Nucleus accumbens (tissue), 56 donors: ENCODE measurements at places on chromosomes 6 and 20.

DNA sequence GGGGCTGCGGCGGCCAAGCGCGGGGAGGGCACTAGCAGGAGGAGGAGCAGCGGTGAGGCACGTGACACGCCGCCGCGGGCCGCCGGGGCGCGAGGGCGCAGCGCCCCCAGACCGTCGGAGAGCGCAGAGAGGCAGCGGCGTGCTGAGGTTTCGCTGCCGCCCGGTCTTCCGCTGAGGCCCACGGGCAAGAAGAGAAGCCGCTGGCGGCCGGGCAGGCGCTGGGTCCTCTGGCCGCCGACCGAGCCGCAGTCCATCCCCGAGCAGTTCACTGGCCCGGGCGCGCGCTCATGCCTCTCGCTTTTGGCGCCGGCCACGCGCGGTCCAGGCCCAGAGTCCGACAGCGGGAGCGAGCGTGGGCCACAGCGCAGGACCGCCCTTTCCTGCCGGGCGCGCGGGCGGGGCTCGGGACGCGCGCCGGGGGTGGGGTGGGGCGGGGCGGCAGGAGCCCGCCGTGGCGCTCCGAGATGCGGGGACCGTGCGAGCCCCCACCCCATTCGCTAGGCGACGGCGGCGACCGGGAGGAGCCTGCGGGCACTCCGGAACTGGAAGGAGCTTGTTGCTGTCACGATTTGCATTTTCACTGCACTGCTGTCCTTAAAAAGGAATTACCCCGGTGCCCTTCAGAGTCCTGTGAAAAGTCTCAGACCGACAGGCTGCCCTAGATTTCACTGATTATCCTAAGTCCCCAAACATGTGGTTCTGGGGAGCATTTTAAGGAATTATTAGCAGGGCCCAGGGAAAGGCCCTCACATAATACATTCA lies at the start of gene MCUR1:
Gene MCUR1 (minus strand): TSS at position 382 of the 762 bp plus-strand sequence. CDS start 128 bp downstream, at position 254.
- peak; percentile 67 for DNase-seq

DNA sequence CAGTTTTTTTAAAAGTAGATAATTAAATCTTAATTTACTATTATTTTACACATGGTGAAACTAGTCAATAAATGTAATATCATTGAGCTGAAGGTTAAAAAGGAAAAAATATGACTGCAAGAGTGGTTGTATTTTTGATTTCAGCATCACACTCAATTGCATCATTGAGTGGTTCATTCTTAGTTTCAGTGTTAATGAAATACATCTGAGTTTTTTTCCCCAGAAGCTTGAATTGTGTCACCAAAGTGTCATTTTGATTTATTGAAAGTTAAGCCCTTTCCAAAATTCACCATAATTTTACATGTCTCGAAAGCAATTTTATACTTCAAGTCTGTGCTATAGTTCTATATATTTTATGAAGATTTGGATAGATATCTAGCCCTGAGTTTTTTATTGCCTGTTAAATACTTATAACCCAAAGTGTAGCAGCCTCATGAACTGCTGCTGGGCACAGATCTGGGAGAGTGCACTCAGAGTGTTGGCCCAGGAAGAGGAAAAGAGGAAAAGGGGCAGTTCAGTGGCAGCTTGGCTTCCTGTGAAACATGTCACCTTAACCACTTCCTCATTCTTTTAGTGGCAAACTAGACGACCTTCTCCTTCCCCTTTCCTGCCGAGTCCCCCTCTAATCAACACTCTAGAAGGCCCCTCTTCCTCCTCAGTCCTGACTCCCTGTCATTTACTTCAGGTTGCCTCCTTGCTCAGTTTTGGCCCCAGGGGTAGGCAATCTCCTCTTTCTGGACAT lies 140.7 kb downstream of the ESR1 start:
- DNase-seq = no peak

GRCh38 chr20:63415647-63416391 lies 54.7 kb upstream of the CHRNA4 start:
- no peak for DNase-seq

DNA sequence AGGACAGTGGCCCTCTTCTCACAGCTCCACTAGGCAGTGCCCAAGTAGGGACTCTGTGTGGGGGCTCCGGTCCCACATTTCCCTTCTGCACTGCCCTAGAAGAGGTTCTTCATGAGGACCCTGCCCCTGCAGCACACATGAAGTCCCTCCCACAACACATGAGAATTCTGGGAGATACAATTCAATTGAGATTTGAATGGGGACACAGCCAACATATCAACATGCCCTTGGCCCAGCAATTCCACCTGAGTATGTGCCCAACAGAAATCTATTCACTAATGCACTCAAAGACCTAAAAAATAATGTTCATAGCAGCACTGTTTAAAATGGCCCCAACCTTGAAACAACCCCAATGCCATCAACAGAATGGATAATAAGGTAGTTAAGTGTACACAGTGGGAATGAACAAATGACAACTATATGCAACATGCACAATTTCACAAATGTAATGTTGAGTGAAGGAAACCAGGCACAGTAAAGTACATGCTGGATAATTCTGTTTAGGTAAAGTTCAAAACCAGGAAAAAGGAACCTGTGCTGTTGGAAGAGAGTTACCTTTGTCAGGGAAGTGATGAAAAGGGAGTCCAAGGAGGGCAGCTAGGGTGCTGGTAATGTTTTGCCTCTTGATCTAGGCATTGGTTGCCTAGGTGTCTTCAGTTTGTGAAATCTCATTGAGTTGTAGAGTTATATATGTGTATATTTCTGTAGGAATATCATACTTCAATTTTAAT lies 16.1 kb downstream of the ISM1 start:
- DNase-seq = no peak

GRCh38 chr20:22371843-22372242 lies 212.5 kb downstream of the FOXA2 start:
- no peak for DNase-seq

- DNase-seq = no peak
Measured at GRCh38 chr6:25318589-25318988, 39.4 kb downstream of the CARMIL1 start.

DNA sequence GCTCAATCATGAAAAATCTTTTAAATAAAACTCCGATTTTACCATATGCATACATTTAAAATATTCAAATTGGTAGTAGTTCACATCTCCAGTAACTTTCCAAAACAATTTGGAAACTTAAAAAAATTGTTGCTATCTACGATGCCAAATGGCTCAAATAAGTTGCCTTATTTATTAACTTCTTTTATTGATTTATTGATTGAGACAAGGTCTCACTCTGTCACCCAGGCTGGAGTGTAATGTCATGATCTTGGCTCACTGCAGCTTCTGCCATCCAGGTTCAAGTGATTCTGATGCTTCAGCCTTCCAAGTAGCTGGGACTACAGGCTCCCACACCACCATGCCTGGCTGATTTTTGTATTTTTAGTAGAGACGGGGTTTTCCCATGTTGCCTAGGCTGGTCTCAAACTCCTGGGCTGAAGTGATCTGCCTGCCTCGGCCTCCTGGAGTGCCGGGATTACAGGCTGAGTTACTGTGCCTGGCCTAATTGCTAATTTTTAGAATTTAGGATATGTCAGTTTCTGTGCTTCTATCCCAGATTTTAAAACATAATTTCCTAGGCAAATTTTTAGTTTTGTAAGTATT lies 12.9 kb downstream of the NKX2-4 start:
- DNase-seq = no peak

DNA sequence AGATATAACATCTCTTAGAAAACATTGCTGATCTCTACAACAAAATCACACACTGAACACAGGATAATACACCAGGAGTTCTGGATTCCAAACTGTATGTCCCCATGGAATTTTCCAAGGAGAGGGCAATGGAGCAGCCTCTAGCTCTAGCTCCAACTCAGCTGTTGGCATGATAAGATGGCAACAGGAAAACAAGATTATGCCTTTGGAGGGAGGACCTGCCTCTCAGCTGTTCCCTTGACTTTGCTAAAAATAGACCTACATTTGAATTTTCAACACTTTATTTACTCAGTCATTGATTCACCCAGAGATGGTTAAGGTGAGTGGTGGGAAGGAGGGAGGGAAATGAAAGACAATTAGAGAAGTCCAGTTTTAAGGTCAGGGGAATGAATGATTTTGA lies 246.7 kb downstream of the ALDH8A1 start:
- DNase-seq = no peak

DNA sequence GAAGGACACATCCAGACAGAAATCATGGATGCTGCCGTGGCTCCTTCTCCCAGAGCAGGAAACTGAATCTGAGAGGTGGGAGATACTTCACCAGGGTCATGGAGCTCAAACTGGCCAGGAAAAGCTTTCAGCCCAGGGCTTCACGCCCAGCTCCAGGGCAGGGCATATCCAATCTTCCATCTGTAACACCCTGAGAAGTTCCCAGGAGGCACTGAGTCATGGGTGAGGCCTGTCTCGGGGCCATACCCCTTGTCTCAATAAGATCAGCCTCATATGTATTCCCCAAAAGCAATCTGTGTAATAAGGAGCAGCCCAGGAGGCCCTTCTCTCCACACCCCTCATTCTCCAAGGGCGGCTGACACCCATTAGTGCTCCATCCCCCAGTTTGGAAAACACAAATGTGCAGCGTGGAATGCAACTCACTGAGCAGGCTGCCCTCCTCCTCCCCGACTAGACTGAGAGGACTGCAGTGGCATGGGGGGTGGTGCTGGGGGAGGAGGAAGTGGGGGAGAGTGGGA lies 439.3 kb upstream of the SULF2 start:
- DNase-seq = no peak

DNA sequence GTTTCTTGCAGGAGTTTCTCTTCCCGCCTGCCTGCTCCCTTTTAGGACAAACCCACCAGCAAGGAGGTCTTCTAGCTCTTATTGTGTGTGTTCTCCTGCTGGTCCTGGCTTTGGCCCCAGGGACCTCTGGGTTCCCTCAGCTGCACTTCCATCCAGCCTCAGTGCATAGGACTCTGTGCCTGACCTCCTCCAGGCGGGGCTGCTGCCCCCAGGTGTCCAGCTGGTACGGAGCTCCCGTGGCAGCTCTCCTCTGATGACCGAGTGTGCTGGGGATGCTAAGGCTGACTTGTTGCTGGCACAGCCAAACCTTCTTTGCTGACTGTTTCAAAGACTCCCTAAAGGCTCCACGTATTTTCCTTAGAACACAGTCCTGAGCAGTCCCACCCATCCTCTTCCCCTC lies 167.6 kb upstream of the PROKR2 start:
- DNase-seq = no peak

DNA sequence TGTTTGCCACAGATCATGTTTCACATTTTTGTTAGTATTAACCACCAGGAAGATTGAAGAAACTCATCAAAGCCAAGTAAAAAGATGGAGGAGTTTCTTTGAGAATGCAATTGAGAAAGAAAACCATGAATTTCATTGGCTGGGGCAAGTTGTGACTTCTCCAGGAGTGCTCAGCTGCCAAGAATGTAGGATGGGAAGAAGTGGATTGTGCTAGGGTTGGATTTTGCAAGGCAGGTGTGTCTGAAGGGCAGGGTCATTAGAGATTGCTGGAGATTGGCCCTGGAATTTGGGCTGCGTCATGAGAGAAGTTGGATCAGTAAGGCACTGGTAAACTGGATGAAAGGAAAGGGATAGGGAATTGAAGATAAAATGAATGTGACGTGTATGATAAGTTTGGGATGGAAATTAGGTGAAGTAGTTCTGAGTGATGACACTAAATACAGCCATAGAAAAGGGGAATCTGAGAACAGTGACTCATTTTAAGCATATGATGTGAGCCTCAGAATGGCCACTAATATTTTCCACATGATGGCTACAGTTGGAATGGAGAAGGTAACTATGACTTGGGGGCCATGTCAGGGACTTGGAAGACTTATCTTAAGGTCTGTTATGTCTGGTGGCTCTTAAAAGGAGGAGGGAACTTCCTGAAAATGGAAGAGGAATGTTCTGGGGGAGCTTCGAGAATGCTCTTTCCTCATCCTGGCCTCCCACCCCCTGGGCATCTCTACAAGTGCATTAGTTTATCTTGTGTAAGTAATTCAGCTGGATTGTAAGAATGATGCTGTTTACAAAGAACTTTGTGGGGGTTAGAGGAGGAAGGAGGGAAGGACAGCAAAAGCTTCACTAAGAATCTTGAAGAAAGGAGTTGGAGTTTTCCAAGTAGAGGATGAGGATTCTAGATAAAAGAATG lies 27.8 kb upstream of the ERVFRD-1 start:
- DNase-seq = no peak

GRCh38 chr6:32759669-32760068 lies 3.7 kb downstream of the HLA-DQB2 start:
- DNase-seq = no peak

- DNase-seq = no peak
Measured at GRCh38 chr6:13859871-13860555, 45.7 kb upstream of the MCUR1 start.

GRCh38 chr20:3811467-3812258 lies 8.7 kb upstream of the AP5S1 start:
- DNase-seq = peak; percentile 92

DNA sequence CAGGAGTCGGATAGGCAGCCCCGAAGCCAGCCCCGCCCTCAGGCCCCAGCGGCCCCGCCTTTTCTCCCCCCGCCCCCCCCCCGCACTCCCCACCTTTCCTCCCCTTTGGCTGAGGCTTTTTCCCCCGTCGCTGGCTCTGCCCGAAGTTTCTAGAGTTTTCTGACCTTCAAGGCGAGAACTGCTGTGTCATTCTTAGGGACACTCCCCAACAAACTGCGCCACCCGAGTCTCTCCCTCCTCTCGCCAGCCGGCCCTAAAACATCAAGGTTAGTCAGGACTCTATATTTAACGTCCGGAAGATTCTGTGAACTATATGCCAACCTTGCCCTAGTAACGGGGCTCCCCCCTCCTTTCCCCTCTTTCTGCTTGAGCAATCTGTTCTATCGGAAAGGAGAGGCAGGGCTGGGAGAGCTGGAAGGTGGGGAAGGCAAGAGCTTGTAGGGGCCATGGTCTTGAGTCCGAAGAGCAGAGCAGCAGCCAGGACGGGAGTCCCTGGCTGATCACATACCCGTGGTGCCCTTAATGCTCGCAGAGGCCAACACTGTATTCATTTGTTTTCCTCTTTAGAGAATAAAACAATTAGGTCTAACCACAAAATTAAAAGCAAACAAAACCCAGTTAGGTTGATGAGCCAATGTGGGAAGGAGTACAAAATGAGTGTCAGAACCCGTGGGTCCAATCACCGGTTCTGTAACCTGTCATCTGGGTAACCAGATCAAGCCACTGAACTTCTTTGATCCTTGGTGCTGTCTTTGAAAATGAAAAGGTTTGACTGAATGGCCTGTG lies 5.3 kb upstream of the HSPA1B start:
- no peak for DNase-seq

DNA sequence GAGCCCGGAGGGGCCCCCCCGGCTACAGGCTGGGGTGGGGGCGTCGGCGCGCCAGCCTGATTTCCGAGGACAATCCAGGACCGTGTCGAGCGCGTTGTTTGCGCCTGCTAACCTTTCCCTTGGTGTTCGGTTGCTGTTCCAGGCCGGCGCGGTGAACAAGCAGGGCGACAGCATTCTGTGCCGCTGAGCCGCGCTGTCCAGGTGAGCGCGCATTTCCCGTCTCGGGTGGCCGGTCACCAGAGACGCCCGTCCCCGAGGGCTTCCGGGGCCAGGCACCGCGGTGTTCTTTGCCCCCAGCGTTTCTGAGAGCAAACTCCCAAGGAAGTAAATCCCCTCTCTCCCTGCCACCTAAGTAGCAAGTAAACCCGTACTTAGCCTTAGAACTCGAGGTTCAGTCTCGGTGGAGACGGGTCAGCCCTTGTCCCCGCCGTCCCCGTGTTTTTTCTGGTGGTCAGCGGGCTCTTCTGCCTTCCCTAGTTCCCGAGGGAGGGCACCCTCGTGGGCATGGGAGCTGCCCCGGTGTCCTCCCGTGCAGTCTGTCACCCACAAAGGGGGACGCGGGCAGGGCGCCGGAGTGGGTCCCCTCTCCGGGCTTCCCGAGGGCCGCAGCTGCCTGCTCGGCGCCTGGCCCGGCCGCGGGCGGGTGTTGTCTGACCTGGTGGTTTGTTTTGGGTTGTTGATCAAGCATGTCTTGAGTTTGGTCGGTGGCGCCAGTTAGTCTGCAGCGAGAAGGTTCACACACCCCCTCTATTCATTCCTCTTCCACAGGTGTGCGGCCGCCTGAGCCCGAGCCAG lies 1.5 kb downstream of the ID4 start:
- no peak for DNase-seq
